Ureter (tissue), 1 donor: ENCODE measurements at places on chromosomes 2 and 18. TPM values are rescaled to one million over a fixed set of nuclear protein-coding genes. Genes with fewer than 3 reads are reported as not detected.
A peak's percentile ranks its signal among the peaks of the same experiment; 100 is the strongest.

DNA sequence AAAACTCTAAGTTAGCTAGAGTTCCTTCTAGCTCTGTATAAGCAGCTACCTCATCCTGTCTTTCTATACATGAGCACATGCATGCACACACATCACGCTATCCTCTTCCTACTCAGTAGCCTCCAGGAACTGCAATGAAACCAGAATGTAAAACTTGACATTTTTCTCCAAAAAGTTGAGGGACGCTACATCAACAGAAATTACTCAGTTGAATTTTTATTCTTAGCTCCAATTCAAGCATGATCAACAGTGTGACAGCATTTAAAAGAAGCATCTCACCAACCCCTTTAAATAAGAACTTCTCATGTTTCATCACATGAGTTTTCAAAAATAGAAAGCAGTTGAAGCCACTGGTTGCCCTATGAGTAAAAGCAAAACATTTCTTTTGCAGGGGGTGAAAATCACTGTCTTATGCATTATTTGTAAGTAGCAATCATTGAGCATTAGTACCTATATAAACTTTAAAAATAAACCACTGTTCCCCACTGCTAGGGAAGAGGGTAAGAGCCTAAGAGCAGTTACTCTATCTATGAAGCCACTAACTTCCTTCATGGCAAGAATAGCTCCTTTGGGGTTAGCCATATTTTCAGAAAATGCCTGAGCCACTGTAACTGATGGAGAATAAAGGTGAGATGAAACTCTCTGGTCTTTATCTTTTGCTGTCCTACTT lies 77.9 kb upstream of the ARL5A start:
- no peak for DNase-seq

Gene PPP1R1C
- total RNA-seq: 2.0 TPM

- DNase-seq: no peak
Measured at GRCh38 chr2:189505492-189505891, 64.2 kb downstream of the WDR75 start.

Gene UGT1A10
- 3.0 TPM for total RNA-seq

Gene AMER3
- not detected for total RNA-seq

GRCh38 chr2:219916726-219917440 lies 289.5 kb downstream of the SLC4A3 start:
- no peak for DNase-seq

GRCh38 chr18:11872479-11873136 lies 21.4 kb downstream of the CHMP1B start:
- DNase-seq: no peak

GRCh38 chr2:211903961-211904360 lies 634.6 kb downstream of the ERBB4 start:
- DNase-seq: no peak

Gene ORMDL1
- 64.1 TPM for total RNA-seq

DNA sequence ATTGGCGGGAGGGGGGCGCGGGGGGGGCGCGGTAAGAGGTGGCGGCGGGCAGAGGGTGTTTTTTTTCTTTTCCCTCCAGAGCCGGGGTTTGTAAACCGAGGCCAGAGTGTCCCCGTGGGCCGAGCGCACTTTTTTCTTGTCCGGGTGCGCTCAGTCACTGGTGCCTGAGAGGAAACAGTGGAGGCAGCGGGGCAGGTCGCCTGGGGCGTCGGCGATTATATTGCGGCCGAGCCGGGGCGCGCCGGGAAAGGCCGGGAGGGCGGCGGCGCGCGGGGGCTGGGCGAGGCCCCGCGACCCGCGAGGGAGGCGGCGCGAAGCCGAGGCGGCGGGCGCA lies 275 bp downstream of the HOXD8 start:
- DNase-seq: no peak

GRCh38 chr18:53817976-53818950 lies 406.2 kb downstream of the MBD2 start:
- no peak for DNase-seq

GRCh38 chr2:64605026-64605471 lies 48.7 kb downstream of the SERTAD2 start:
- peak; percentile 45 for DNase-seq

DNA sequence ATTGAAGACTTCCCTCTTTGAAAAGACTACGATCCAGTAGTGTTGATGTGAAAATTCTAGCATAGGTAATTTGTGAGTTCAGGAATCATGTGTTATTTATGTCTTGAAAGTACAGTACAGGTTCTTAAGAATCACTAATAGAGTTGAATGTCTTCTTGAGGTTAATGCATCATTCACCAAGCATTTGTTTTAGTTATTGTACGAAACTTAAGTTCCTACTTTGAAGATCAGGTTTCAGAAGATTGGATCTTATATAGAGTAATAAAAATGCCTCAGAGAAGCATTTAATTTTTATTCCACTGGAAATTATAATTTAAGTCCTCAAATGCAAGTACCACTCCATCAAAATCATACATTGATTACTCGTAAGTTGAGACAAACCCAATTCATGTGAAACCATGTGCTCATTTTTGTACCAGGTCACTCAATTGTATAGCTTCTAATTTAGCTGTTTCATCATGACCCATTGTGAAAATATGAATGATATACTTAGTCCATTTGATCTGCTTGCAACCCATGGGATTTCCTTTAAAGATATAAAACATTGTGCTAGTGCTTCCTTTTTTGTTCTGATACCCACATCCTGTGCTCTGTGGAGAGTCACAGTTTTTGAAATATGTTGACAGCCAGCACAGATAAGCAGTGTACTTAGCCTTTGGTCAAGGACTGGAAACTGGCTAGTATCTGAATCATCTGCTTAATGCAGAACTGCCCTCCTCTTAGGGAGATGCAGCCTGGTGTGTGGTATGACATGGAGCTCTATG lies 22.5 kb upstream of the RAB27B start:
- no peak for DNase-seq

GRCh38 chr18:76881744-76882143 lies 59.4 kb downstream of the ZNF236 start:
- no peak for DNase-seq
